Stimulated activated CD4-positive, alpha-beta T cell treated with anti-CD3 and anti-CD28 coated beads, Interleukin-2, amount 100 ng/mL, for 48 hours (primary cell): ENCODE measurements at places on chromosomes 7 and 10.
A peak's percentile ranks its signal among the peaks of the same experiment; 100 is the strongest.

DNA sequence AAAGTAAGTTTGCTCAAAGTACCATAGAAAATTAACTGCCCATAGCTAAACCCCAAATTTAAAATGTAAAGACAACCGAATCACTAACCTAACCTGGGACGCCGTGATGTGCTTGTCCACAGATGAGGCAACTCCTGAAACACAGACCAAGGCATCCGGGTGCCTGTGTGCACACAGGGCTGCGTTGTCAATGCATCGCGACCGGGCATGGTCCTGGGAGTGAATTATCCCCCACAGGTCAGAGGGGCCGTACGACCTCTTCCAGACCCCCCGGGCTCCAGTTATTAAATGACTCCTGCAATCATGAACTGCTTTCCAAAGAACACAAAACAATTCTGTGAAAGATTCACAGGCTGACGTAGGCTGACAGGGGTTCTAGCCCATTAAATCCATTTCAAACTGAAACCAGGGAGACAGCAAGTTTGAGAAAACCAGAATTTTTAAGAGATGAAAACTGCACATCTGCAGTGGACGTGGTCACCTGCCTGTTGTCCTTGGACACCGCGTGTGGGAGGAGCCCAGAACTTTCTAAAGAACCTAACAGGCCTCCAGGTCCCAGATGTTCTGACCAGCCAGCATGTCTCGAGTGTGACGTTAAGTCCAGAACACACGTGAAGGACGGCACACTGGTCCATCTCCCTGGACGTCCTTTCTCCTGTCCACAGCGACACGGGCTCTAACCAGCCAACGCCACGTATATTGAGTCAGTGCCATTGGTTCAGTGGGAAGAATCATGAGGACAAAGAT lies 297.8 kb downstream of the DNAJB6 start:
- no peak for DNase-seq

DNA sequence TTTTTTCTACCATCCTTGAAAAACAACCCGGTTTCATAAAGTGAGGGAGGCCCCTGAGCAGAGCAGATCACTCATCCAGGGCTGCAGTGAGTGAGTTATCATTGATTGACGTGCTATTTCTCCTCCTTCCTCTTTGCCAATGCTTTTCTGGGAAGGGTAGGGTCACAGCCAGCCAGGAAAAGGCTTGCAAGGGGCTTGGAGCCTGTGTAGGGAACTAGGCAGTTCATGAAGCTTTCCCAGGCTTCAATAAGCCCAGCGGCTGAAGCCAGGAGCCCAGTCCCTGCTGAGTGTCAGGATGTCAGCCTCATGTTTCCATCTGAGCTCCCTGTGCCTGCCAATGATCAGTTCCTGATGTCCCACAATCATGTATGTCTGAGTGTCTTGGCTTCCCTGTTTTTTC lies 584.7 kb downstream of the GALNT17 start:
- no peak for DNase-seq

- DNase-seq: no peak
Observed at GRCh38 chr7:150365673-150366398, 2.8 kb upstream of the REPIN1 start.

DNA sequence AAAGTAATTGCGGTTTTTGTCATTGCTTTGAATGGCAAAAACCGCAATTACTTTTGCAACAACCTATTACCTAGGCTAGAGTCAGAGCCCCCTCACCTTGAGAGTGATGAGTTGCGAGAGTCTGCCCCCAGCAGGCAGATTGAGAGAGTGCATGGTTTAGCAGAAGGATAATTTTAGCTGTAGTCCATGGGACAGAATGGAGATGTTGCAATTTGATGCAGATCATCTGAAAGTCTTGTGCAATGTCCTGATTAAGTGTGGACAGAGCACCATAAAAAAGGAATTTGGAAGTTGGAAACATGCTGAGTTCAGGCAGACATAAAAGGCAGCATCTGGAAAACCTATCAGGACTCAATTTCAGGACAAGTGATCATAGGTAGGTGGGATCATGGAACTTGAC lies 48.7 kb downstream of the GPR141 start:
- DNase-seq: no peak

DNA sequence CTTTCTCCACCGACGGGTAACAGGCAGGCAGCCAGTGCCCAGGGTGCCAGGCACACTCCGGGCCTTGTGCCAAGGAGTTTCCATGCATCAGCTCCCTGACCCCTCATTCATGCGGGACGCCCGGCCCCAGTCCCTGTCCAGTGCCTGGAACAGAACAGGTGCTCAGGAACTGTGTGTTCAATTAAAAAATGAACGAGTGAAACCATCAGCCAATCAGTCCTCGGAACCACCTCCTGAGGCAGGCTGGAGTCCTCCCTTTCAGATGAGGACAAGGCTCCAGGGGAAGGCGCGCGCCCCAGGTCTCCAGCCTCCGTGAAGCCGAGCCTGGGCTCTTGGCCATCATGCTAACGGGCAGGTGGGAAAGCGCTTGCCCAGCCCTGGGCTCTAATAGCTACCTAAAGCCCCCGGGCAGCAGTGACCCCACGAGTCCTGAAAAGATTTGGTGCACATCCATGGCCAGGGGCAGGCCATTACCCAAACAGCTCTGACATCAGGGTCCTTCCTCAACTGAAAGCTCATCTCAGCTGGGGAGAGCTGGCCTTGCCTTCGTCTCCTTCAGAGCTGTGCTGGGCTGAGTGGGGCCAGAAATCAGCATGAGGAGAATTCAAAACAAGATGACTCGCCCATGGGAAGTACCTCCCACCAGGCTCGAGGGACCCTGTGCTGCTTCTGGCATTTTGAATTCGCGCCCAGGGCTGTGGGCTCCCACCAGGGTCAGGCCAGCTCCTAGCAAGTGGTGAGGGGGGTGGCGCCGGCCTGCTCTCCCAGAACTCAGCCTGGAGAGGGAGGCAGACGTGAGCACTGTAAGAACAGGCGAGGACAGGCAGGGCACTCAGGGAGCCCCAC lies 200.5 kb downstream of the MAD1L1 start:
- no peak for DNase-seq

GRCh38 chr7:151992375-151992774 lies 33.1 kb upstream of the GALNT11 start:
- peak; percentile 25 for DNase-seq

- DNase-seq: no peak
Observed at GRCh38 chr10:13417459-13418126, 69.5 kb upstream of the SEPHS1 start.

GRCh38 chr7:139061416-139061815 lies 25.6 kb upstream of the ZC3HAV1L start:
- no peak for DNase-seq

- DNase-seq: no peak
Observed at GRCh38 chr7:44220046-44220357, 19.2 kb downstream of the YKT6 start.

DNA sequence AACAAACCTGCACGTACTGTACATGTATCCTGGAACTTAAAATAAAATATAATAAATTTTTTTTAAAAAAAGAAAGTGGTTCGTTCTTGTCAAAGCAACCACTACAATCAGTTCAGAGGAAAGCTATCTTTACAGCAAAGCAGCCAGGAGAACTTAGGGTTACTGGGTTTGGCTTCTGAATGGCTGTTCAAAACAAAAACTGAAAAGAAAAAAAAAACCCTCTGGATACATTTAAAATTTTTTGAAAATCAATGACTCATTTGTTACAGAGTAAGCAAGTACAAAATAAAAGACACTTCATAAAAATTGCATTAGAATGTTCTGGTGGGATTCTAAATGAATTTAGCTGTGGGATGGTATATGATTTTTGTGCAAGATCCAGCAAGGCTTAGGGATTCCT lies 28.6 kb upstream of the ADD3 start:
- no peak for DNase-seq

- DNase-seq: no peak
Observed at GRCh38 chr7:41028580-41028979, 674.3 kb downstream of the INHBA start.

- DNase-seq: no peak
Observed at GRCh38 chr10:60316029-60316428, 73.6 kb downstream of the ANK3 start.

GRCh38 chr10:61845950-61846268 lies 55.6 kb upstream of the ARID5B start:
- DNase-seq: no peak

- no peak for DNase-seq
Observed at GRCh38 chr10:98012644-98013043, 17.8 kb downstream of the CRTAC1 start.

- no peak for DNase-seq
Observed at GRCh38 chr10:96619796-96620773, 33.3 kb upstream of the TM9SF3 start.

DNA sequence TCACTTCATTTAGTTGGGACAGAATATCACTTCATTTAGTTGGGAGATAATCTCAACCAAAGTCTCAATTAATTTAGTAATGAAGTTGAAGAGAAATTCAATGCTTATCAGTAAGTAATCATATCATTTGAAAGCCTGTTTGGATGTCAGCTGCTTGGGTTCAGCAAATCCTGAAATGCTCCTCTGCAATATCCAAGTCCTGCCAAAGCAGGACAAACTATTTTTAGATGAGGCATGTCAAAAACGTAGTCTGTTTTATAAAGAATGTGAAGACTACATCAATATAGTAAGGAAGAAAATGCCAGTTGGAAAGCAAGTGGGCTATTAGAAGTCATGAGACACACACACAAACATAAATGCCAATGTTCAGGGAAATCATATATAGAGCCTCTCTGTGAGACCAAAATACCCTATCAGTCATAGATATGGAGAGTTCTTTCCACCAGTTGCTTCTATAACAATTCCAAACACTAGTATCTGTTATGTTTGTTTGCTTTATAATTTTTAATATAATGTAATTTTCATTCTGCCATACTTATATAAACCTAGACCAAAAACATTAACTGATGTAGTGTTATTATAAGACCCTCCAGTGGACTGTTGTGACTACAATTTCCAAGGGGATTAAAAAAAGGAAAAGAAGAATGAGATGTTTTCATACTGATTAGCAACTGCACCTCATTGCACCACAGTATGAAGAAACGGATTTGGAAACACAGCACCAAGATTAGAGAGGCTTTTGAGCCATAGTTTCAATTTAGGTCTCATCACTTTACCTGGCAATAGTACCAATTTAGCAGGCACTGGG lies 160.7 kb downstream of the LRRTM3 start:
- DNase-seq: no peak

- DNase-seq: no peak
Observed at GRCh38 chr7:102836191-102836919, 76.4 kb upstream of the LRRC17 start.

DNA sequence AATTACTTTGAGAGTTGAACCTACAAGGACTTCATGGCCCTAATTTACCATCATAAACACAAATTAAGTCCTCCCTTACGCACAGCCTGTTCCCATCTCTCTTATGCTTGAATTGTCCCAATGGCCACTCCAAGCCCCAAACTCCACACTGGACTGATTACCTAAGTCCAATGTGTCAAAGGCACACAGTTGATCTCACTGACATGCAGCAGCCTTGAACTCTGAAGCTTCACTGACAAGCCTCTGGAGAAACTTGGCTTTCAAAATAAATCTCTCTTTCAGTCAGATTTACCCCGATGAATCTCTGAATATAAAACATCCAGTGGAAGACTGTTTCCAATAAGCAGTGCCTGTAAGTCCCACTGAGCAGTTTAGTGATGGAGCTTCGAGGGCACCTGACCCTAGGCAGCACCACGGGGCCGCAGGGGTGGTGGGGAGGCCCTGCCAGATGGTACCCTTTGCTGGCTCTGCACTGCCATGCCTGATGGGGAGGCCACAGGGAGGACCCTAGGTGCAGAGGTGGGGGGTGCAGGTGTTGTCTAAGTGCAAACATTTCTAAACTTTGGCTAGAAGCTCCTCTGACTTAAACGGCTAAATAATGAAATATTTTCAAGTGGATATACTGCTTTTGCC lies 3.3 kb upstream of the MAT1A start:
- no peak for DNase-seq

DNA sequence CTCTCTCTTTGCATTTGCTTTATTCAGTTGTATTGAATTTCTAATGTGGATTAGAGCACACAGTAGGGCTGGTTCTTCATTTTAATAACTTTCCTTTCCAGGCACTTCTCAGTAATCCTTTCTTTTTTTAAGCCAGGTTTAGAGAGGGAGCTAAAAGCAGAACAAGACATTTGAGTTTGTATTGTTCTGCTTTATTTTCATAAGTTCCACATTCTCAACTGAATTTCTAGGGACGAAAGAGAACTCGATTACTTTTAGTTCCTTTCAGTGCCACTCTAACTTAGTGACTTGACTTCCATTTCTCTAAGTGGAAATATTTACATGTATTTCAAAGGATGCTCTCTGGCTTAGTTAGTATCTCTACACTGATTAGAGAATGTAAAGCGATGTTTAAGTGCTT lies 145.6 kb downstream of the EXOC4 start:
- no peak for DNase-seq

GRCh38 chr10:31099664-31100063 lies 68.0 kb upstream of the ZNF438 start:
- DNase-seq: peak; percentile 43

DNA sequence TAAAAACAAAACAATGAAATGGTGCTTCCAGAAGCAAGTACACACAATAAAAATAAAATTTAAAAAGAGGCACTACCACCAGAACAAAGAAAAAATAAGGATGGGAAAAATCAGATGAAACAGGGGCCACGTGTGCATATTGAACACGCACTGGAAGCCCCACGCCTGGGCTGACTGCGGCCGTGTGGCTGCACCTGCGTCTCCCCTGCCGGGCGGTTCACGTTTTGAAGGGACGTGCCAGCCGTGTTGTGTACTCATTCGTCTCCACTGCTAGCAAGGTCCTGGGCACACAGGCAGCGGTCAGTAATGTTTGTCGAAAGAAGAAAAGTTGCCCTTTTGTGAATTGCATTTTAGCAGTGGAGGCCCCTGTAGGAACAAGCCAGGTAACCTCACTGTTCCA lies 255.9 kb upstream of the RNF32 start:
- DNase-seq: no peak

- no peak for DNase-seq
Observed at GRCh38 chr7:1635401-1635800, 34.7 kb upstream of the ELFN1 start.

DNA sequence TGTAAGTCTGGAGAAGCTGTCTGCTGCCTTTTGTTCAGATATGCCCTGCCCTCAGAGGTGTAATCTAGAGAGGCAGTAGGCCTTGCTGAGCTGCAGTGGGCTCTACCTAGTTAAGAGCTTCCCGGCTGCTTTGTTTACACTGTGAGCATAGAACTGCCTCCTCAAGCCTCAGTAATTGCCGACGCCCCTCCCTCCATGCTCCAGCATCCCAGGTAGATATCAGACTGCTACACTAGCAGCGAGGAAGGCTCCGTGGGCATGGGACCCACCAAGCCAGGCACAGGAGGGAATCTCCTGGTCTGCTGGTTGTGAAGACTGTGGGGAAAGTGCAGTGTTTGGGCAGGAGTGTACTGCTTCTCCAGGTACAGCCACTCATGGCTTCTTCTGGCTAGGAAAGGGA lies 26.4 kb upstream of the CXCL12 start:
- no peak for DNase-seq

- no peak for DNase-seq
Observed at GRCh38 chr10:119962837-119963236, 70.3 kb downstream of the SEC23IP start.

GRCh38 chr7:34727464-34727995 lies 69.5 kb downstream of the NPSR1 start:
- no peak for DNase-seq
